ENCODE measurements at places on chromosomes 6 and 20.
A peak's percentile ranks its signal among the peaks of the same experiment; 100 is the strongest.

- DNase-seq = no peak
Observed at GRCh38 chr6:43937236-43938177, 167.5 kb downstream of the VEGFA start.

DNA sequence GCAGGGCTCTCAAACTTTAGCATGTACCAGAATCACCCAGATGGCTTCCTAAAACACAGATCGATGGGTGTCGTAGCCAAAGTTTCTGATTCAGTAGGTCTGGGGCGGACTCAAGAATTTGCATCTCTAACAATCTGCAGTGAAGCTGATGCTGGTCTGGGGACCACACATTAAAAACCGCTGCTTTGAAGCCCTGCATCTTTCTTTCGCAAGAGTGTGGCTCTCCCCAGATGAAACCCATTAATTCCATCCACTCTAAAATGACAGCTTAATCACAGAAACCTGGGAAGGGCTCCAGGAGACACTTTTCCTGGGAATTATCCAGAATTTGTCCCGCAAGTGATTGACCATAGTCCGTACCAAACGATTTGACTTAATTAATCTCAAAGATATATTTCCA, 319.8 kb upstream of the PLCB4 start:
- no peak for DNase-seq

- DNase-seq = no peak
Observed at GRCh38 chr6:113115196-113115595, 741.9 kb upstream of the MARCKS start.

- peak; percentile 81 for DNase-seq
Observed at GRCh38 chr6:15491255-15491985, 171.4 kb downstream of the DTNBP1 start.

GRCh38 chr6:157929076-157929475, 52.6 kb upstream of the SYNJ2 start:
- DNase-seq = no peak

DNA sequence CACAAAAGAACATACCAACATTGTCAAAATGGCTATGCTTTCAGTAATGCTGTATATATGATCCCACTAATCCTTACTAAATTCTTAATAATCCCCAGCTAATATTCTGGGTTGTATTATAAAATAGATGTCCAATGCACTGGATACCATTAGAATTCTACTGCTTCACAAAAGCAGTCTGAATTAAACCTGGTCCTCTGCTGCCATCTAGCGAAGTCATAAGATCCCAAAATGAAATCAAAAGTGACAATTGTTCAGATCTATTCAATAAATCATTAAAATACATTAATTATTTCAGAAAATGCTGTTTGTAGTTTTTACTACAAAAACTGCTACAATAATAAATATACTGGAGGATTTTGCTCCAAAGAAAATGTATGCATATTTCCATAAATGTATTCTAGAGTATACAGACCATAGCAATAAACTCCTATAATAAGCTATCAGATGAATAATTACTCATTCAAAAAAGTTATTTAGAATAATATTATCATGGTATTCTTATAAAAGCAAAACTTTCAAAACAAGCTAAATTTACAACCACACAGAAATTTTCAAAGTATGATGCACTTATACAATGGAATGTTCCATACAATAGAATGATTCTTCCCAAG, 92.6 kb downstream of the RNGTT start:
- peak; percentile 49 for DNase-seq
